ENCODE measurements at places on chromosomes 2 and 18.

DNA sequence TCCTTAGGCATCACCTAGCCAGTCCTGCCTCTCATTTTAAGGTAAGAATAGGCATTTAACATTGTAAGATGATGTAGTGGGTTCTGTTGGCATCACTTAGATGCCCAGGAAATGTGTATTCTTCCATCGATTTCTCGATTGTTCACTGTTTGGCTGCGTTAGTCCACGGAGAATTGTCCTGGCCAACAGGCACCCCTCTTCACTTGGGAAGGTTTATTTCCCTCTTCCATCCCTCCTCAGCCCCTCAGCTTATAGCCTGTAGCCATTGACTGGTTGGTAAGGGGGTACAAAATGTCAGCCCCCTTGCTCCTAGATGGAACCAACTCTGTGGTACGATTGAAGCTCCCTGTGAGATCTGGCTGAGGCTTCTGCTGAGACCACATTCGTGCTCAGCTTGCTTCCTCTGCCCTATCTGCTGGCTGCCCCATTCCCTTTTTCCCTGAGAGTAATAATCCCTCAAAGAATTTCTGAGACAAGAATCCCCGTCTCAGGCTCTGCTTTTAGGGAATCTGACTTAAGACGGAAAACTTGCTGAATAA is 43.4 kb downstream of the PLEKHA3 start:
- DNase-seq, result peak; percentile 32

- DNase-seq, result no peak
Measured at GRCh38 chr18:23300231-23300805, 152.8 kb upstream of the RIOK3 start.

DNA sequence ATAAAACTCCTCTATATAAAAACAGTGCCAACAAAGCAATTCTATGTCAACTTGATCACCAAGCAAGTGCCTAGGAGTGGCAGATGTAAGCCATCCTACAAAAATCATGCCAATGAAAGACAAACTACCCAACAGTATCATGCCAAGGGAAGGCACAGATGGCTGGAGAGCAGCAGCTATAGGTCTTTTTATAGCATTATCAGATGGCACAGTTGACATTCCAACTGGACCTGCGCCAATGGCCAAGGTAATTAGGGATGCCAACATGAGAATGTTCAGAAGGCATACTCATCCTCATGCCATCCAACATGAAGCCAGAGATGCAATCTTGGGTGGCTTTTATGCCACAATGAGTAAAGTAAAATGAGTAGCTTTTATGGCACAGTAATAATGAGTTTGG is 237.3 kb downstream of the OTX1 start:
- no peak for DNase-seq

DNA sequence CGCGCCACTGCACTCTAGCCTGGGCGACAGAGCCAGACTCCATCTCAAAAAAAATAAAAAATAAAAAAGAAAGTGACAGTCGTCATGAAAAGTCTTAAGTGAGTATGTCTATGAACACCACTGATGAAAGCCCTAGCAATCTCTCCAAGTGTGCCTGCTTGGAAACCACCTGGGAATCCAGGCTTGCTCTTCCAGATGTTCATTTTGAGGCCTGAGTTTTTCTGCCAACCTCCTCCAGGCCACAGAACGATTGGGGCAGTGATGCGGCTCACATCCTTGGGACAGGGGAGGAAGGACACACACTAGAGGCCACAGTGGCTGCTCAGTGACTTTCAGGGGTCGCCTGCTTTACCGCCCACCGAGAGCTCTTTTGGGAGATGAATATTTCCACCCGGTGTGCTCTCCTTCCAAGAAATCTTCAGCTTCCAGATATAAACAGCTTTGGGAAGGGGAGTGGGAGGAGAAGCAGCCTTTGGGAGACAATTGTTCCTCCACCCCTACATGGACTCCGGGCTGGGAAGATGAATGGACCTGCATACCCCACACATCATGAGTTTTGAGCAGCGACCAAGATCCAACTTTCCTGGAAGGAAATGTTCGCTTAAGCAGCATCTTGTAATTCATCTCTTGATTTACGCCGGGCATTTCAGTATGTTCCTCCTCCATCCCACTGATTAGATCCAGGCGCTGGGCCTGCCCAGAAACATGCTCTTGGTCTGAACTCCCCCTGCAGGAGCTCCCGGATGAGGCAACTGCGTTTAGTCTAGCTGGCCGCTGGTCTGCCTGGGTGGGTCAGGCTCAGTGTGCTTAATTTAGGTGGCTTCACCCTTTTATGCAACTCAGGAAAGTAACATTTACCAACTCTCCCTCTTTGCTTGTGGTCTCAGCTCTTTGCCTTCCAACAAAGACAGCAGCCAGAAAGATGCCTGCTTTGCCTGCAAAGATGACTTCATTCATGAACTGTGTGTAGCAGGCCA is 6.2 kb upstream of the ARMC9 start:
- peak; percentile 88 for DNase-seq

DNA sequence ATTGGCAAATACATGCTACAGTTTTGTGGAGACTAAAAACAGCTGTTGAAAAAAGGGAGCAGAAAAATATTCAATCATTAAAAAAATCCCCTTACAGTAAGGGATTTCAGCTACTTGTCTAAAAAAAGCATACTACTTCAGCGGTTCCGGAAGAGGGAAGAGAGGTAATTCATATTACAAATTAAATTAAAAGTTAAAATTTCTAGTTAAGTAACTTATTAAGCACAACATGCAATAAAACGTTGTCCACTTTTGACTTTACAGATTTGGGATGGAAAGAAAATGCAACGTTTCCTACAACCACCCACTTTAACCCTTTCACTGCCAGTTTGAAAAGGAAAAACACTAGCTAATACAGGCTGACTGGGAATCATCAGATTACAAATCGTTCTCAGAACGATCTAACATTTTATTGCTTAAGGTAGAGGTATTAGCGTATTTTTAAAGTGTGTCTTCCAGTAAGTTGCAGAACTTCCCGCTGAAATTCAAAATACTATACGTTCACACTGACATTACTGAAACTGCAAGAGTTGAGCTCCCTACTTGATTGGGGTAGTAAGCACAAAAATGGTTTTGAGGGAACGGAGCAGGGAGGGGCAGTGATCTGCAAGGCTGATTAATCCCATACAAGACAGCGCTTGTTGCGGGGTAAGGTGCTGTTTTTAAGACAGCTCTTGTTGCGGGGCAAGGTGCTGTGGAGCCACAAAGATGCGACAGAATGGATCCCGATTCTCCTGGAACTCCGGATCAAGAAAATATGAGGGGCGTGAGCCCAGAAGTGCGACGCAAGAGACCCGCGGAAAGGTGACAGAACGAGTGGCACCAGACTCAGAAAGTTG is 743 bp downstream of the HADHA start:
- DNase-seq, result peak; percentile 36

DNA sequence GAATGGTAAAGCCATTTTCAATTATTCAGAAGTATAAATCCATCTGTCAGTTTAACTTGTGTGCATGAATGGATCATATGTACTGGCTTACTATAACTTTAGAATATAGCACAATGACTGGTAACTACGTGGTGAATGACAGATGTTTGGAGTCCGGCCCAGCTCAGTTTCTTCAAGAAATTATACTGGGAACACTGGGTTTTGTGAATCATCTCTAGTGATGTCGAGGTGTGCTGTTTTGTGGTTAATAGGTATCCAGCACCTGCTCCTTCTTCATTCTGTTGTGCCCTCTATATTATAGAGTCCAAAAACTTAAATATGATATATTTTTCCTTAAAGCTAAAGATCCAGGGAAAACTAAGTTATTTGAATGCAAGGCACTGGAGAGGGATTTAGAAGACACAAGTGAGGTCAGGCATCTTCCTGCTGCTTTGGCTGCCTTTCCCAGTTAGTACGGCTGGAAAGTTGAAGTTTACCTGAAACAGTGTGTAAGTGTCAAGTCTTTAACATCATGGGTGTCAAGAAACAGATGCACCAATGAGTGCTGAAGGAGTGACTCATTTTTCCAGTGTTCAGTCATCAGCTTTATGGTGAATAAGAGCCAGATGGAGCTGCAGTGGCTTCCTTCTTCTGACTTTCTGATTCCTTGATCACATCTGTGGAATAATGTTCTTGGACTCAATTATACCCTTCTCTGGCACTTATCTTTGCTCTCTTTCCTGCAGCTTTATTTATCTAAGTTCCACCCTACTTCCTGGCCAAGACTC is 1079.5 kb upstream of the CELF4 start:
- DNase-seq, result no peak

- DNase-seq, result no peak
Measured at GRCh38 chr2:96985181-96985945, 1.0 kb downstream of the FAM178B start.
